ENCODE measurements at places on chromosomes 6 and 20.

DNA sequence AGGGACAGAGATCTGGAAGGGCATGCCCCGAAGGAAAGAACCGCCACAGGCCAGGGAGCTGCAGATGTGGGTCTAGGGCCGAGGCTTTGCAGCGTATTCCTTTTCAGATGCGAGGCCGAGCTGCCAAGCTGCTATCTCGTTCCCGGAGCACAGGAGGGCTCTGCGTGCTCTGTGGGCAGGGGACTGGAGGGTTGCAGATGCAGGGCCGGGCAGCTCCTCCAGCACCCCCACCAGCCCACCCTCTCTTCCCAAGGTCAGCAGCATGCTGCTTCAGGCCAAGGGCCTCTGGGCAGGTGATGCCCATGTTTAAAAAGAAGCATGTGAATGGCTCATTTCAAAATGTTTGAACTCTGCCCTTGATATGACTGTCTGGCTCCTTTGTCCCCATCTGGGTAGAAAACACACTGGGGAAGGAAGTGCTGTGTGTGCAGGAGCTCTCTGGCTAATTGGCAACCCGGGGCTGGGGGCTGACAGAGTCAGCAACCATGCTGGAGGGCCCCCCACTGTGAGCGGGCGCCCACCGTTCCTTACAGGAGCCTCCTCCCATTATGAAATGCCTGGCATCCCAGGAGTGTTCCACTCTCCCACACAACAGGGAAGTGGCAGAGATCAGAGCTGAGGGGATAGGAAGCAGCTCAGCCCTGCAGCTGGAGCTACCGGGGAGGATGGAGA is 353.3 kb downstream of the ZFAND3 start:
- H3K27ac ChIP-seq, result no peak overlapping the region
- H3K27me3 ChIP-seq, result no peaks in the 10 kb centered on the region
- peaks cover 4% of the 10 kb centered on the region for H3K4me1 ChIP-seq
- no peak overlapping the region for H3K4me3 ChIP-seq
- H3K36me3 ChIP-seq, result no peaks in the 10 kb centered on the region

- no peaks in the 10 kb centered on the region for H3K27me3 ChIP-seq
- no peak overlapping the region for H3K27ac ChIP-seq
- no peaks in the 10 kb centered on the region for H3K4me1 ChIP-seq
- no peaks in the 10 kb centered on the region for H3K36me3 ChIP-seq
These were observed 5.8 kb upstream of the PACSIN1 start for GRCh38 chr6:34459899-34460593.

GRCh38 chr20:40314278-40314677 is 374.8 kb downstream of the MAFB start:
- H3K4me3 ChIP-seq, result no peak overlapping the region
- H3K27ac ChIP-seq, result peak overlapping the region; percentile 30
- DNase-seq, result no peak
- no peaks in the 10 kb centered on the region for H3K36me3 ChIP-seq
- H3K4me1 ChIP-seq, result peaks cover 10% of the 10 kb centered on the region
- no peaks in the 10 kb centered on the region for H3K27me3 ChIP-seq

DNA sequence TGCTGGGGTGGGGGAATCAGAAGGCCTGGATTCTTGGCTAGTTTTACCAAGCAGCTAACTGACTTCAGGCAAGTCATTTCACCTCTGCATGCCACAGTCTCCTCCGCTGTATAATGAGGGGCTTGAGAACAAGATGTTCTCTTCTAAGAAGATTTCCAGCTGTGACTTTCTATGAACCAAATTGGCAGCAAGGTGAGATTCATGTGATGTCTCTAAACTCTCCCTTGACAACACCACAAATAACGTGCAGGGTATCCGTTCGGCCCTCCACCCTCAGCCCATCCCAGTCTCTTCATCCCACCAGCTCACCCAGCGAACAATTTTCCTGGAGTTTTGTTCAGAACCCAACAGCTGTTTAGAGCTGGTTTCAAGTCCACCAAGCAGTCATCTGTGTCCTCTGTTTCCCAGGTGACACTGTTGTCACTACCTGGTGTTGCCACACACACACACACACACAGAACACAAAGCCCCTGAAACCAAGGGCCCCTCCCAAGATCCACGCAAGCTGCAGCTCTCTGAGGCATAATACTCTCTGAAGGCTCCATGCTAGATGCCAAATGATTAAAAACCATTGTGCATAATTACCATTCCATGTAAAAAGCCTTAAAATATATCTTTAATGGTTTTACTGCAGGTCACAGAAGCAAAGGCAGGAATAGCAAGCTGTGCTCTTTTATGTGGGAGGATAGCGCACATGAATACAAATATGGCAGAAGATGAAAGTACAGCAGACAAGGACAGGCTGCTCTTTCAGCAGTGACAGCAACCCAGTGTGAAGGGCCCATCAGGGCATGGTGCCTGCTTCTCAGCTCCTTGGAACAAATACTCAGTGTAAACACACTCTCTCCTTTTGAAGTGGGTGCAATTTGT is 48.2 kb downstream of the ARHGAP18 start:
- peaks cover 5% of the 10 kb centered on the region for H3K4me1 ChIP-seq
- no peaks in the 10 kb centered on the region for H3K36me3 ChIP-seq
- no peak overlapping the region for H3K27ac ChIP-seq

DNA sequence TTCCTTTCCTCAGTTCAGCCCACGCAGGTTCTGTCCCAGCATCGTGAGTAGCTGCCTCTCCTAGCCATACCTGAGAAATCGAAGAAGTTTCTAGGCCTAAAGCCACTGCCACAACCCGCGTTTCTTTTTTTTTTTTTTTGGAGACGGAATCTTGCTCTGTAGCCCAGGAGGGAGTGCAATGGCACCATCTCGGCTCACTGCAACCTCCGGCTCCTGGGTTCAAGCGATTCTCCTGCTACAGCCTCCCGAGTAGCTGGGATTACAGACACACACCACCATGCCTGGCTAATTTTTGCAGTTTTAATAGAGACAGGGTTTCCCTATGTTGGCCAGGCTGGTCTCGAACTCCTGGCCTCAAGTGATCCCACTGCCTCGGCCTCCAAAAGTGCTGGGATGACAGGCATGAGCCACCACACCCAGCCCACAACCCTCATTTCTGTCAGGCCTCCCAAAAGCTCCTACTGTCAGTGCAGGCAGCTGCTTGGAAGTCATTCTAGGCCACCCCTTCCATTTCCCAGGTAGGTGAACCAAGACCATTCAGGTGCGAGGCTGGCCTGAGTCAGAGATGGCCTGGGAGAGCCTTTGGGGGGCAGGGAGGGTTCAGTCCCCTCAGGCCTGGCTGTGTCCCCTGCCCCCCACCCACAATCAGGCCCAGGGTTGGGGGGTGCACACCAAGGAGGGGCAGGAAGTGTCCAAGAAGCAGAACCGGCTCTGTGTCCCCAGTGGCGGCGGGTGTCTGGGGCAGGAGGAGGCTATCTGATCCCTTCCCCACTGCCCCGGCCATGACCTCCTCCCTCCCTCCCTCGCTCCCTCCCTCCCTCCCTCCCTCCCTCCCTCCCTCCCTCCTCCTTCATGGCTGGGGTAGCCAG is 47.2 kb downstream of the NOL4L start:
- peak overlapping the region; percentile 27 for H3K27ac ChIP-seq
- H3K36me3 ChIP-seq, result no peaks in the 10 kb centered on the region
- H3K4me1 ChIP-seq, result peaks cover 45% of the 10 kb centered on the region
- no peak overlapping the region for H3K4me3 ChIP-seq

DNA sequence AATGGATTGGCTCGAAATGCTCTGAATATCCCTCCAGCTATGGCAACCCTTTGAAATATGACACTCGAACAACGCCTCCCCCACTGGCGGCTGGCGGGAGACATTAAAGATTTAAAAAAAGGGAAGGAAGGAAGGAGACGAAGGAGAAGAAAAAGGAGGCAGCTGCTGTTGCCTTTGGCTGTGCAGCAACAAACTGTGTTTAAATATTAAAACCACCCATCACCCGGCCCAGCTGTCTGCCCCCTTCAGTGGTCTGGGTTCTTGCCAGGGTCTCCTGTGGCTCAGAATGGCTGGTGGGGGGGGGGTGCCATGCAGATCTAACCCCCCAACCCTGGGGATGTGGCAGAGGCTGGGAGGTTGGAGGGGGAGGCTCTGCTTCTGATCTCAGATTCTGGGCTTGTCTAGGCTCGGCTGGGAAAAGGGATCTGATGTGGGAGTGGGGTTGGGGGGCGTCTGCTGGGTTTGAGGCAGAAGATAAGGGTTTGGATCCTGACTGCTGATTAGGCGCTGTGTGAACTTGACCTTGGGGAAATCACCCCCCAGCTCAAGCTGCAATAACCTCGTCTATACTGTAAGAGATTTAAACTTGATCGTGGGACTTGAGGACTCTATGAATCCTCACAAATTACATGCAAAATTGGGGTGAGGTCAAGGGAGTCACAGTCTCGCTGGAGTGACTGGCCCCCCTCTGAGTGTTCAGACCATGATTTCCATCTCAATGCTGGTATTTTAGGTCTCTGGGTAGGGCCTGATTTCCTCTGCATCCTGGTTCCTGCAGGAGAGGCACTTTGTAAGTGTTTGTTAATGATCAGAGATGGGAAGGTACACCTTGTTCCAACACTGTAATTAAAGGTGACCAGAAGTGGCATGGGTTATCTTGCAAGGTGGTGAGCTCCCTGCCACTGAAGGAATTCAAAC is 40.3 kb upstream of the BLCAP start:
- DNase-seq, result peak; percentile 31
- H3K36me3 ChIP-seq, result no peaks in the 10 kb centered on the region
- no peak overlapping the region for H3K4me3 ChIP-seq
- H3K4me1 ChIP-seq, result peaks cover 4% of the 10 kb centered on the region
- no peaks in the 10 kb centered on the region for H3K27me3 ChIP-seq

DNA sequence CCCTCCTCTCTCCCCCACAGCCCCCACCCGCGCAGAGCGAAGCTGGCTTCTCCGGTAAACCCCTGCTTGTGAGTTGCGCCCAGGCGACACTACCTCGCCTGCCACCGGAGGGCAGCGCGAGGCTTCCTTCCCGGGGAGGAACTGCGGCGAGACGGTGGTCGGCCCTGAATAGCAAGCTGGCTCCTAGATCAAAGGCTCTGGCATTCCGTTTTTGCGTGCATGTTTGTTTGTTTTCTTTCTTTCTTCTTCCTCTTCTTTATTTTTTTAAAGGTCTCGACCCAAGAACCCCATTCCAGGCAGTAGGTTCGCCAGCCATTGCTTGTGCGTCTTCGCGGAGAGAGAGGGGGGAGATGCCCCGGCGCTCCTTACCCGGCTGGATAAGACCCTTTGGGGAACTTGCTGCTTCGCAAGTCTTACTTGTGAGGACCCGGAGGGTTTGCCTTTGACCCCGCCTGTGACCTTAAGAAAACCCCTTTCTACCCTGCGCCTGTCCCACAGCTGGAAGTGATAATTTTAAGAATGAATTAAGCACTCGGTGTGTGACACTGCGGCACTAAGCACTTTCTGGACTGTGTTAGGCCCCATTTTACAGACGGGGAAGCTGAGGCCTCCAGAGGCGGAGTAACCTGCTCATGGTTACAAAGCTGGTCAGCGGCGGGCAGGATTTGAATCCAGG is 92.7 kb upstream of the SIRPA start:
- peak overlapping the region; percentile 76 for H3K27ac ChIP-seq
- H3K36me3 ChIP-seq, result no peaks in the 10 kb centered on the region
- peak overlapping the region; percentile 41 for H3K4me3 ChIP-seq

GRCh38 chr6:45607798-45608197 is 230.1 kb upstream of the SUPT3H start:
- no peaks in the 10 kb centered on the region for H3K36me3 ChIP-seq
- no peaks in the 10 kb centered on the region for H3K27me3 ChIP-seq
- no peak overlapping the region for H3K27ac ChIP-seq
- no peak for DNase-seq
- no peak overlapping the region for H3K4me3 ChIP-seq

- H3K27ac ChIP-seq, result no peak overlapping the region
- H3K36me3 ChIP-seq, result no peaks in the 10 kb centered on the region
- no peaks in the 10 kb centered on the region for H3K27me3 ChIP-seq
These were observed 4.2 kb downstream of the MYCT1 start for GRCh38 chr6:152701863-152702401.

- H3K27ac ChIP-seq, result no peak overlapping the region
- H3K4me1 ChIP-seq, result no peaks in the 10 kb centered on the region
- no peaks in the 10 kb centered on the region for H3K27me3 ChIP-seq
- no peak for DNase-seq
- no peak overlapping the region for H3K4me3 ChIP-seq
These were observed 29.7 kb downstream of the PTPRT start for GRCh38 chr20:43159994-43160393.

GRCh38 chr6:54617730-54618129 is 228.8 kb upstream of the FAM83B start:
- H3K4me3 ChIP-seq, result no peak overlapping the region
- H3K27me3 ChIP-seq, result no peaks in the 10 kb centered on the region
- no peaks in the 10 kb centered on the region for H3K36me3 ChIP-seq
- H3K27ac ChIP-seq, result no peak overlapping the region
- DNase-seq, result no peak

DNA sequence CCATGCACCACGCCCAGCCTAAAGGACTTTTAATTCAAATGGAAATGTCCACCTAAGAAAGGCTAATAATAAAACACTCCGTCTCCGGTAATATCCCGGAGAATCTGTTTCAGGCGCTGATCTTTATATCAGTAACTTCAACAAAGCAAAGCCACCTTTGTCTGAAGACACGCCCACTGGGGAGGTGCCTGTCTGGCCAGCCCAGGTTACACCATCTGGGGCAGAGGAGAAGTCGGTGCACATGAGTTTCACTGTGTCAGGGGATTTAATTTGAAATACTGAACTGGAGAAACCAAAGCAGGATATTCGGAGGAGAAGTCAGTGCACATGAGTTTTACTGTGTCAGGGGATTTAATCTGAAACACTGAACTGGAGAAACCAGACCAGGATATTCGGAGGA is 9.4 kb downstream of the SERPINB6 start:
- no peak overlapping the region for H3K27ac ChIP-seq
- H3K4me1 ChIP-seq, result peaks cover 60% of the 10 kb centered on the region
- H3K27me3 ChIP-seq, result no peaks in the 10 kb centered on the region
- H3K36me3 ChIP-seq, result no peaks in the 10 kb centered on the region
- DNase-seq, result no peak
